Activated CD4-positive, CD25-positive, alpha-beta regulatory T cell (primary cell): ENCODE measurements at places on chromosomes 3 and 15.

DNA sequence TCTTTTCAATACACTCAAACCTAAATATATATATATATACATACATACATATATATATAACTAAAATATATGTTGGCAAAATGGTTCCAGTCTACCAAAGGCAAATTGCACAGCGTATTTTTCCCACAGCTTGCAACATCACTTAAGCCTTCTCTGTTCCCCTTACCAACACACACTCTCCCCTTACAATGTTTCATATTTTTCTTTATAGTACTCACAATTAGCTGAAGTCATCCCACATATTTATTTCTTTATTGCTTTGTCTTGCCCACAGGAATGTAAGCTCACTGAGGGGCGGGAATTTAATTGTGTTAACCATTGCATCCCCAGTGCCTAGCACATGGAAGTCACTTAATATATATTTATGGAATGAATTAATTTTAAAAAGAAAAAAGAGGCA lies 288.3 kb downstream of the ULK4 start:
- DNase-seq = no peak

GRCh38 chr3:179713643-179714090 lies 60.8 kb downstream of the USP13 start:
- DNase-seq = no peak

GRCh38 chr3:187957165-187957581 lies 196.8 kb upstream of the LPP start:
- no peak for DNase-seq

DNA sequence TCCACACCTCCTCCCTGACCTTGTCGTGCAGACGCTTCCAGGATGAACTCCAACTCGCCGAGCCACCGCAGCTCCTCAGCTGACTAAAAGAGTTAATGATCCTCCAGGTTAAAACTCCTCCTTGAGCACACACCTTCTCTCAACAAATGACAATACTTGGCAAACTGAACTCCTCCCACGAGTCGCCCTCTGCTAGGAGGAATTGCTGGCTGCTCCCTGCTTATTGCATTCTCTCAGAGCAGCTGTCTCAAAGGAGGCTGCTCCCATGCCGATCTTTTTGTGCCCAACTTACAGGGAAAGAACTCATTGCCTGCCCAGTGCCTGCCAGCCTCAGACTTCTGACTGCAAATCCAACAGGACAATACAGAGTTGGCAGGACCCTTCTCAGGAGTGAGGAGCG lies at the start of gene ATP13A4:
ATP13A4 (minus strand) TSS at position 85 of the 400 bp plus-strand sequence. CDS start 96 bp downstream, outside the sequence.
- DNase-seq = no peak

GRCh38 chr15:40253167-40253790 lies 14.4 kb downstream of the PAK6 start:
- no peak for DNase-seq

DNA sequence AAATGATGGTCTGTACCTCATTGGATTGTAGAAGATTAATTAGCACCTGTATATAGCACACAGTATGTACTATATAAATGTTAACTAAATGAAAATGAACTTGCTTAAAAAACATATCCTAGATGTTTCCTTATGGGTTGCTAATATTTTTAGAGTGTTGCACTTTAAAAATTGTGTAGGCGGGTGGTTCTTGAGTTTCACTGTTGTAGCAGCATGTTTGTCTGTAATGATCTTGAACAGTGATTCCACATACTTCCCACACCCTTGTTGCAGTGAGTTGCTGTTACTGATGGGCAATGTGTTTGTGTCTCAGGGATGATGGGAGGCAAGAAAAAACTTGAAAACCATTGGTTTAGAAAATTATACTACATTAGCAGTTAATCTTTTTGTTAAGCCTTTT lies 22.0 kb downstream of the USP3 start:
- DNase-seq = no peak

- no peak for DNase-seq
Measured at GRCh38 chr3:46905661-46906451, 28.3 kb downstream of the PTH1R start.

- DNase-seq = no peak
Measured at GRCh38 chr15:90036806-90037510, 35.8 kb downstream of the ZNF710 start.

DNA sequence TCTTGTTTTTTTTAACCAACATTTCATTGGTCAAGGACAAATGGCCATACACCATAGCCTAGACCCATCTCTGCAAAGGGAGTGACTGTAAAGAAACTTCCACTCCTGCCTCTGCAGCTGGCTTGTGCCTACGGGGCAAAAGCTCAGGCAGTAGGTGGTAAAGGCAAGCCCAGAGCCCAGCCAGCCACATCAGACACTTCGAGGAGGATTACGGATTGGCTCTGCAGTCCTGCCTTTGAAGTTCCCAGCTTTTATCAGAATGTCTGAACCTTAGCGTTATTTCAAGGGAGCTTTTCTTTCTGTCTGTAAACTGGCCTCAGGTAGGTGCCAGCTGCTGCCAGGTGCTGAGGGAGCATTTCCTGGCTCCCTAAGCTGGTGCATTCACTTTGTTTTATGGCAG lies 15.6 kb downstream of the ZNF710 start:
- no peak for DNase-seq

DNA sequence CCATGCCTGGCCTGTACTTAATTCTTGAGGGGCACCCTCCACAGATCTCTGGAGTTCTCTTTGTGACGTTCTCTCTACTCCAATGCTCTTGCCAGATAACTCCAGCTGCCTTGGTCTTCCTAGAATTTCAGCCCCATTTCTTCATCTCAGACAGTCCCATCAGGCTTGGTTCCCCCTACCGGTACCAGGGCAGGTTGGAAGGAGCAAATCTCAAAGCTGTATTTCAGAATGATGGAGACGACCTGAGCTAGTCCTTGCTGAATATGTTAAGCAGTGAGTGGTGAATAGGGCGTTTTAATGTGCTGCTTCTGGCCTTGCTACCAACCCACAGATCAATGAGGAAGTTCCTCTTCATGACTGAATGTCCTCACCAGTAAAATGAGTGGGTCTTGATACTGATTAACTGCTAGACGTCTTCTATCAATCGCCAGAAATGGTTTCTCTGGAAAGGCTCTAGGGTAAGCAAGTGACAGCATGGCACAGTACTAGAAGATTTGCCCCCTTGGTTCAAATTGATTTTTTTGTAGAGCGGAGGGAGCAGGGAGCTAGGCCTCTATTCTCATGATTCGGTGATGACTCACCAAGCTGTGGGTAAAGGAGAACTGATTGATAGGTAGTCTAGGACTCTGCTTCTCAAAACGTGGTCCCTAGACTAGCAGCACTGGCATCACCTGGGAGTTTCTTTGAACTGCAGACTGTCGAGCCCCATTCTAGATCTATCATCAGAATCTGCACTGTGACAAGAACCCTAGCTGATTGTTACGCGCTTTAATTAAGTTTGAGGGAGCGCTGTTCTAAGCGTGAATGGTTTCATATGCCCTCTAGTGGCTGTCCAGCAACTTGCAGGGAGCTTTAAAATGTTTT lies 67.8 kb downstream of the UBP1 start:
- peak; percentile 4 for DNase-seq

DNA sequence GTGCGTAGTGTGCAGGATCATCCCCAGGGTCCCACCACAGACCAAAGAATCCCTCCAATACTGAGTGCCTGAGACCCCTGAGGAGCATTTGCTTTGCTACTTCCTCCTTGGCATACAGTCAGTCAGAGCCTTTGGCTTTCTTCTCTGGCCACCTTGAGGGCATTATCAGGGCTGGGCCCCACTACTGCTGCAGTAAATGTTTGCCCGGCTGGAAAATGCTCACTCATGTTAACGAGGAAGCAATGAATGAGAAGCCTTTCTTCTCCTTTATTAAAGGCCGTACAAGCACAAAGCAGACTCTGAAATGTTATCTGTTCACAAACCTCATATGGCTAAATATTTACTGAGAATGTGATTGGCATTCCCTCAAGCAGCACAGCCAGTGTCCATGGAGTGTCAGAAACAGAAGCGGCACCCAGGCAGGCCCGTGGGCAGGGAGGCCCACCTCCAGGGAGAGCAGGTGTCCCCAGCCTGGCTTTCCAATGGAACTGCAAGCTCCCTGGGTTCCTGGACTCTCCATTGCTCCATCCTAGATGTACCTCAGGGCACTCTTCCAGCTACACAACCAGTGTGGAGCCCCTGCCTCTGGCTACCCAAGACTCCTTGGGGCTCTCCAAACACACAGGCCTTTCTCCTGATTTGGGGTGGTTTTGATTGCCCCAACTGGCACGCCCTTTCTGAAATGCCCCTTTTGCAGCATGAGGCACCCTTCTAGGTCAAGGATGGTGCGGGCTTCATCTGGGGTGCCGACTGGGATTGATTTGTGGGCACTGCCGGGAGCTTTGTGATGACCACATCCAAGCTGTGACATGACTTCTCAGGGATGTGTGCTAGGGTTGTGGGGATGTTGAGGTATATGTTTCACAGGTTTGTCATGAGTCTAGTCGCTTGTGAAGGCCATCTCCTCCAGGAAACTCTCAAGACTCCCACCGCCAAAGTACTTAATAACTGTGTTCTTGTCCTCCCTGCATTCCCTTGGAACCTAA lies 195.6 kb downstream of the FAM43A start:
- DNase-seq = no peak

DNA sequence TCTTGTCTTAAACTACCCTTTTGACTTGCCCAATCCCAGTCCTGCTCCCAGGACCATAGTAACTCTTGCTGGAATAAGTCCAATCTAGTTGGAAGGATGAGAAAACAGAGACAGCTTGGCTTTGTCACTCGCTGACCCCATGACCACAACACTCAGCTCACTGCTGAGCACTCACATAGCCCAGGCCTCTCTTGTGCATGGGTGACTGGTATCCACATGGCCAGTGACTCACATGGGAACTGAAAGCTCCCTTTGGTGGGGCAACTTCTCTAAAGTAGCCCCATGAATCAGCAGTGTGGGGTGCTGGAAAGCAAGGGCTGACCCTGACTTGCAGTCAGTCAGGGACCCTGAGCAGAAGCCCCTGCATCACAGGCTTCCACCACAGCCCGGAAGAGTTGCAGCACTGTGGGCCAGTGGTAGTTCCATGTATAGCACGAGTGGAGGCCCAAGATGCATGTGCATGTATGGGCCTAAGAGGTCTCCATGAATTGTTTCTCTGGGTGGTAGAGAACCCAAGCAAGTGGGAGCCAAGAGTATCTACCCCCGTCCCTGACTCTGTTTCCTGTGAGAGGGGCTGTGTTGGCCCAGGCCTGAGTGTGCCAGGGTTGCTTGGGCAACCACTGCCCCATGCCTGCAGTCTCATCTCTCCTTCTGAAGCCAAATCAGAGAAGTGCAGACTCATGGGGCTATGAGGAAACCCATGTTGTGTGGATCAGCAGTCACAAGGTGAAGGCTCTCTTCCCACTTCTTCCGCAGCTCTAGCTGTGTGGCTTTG lies 62.1 kb upstream of the XCR1 start:
- no peak for DNase-seq

DNA sequence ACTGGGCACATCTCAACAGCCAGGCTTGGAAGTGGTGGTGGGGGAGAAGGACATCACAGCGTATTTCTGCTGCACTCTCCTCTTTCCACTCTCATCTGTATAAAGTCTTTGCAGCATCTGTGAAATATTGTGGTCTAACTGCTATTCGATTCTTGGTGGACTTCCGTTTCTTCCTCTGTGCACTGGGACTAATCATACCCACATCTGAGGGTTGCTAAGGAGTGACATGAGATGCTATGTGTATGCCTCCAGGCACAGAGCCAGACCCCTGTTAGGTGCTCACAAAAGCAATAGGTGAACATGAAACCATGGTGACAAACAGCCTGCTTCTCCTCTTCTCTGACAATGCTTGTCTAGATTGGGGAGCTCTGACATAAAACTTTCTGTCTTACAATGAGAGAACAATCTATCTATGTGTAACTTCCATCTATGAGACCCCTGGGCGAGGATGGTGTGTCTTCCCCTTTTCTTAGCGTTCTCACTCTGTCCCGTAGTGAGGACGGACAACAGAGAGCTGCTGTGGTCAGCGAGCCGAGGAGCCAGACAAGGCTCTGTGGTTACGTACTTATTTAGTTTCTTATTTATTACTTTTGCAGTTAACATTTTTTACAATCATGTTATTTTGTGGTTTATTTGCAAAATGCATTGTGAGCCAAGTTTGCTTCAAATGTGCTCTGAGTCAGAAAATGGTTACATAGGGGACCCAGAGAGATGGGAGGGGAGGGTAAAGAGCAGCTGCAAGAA lies 196.7 kb upstream of the TPRG1 start:
- no peak for DNase-seq

GRCh38 chr3:195601382-195601781 lies 17.6 kb upstream of the APOD start:
- DNase-seq = no peak

- DNase-seq = no peak
Measured at GRCh38 chr15:22806156-22806555, 19.7 kb downstream of the NIPA1 start.
